ENCODE measurements at places on chromosomes 4 and X. TPM values are rescaled to one million over a fixed set of nuclear protein-coding genes. Genes with fewer than 3 reads are reported as not detected.
A peak's percentile ranks its signal among the peaks of the same experiment; 100 is the strongest.

DNA sequence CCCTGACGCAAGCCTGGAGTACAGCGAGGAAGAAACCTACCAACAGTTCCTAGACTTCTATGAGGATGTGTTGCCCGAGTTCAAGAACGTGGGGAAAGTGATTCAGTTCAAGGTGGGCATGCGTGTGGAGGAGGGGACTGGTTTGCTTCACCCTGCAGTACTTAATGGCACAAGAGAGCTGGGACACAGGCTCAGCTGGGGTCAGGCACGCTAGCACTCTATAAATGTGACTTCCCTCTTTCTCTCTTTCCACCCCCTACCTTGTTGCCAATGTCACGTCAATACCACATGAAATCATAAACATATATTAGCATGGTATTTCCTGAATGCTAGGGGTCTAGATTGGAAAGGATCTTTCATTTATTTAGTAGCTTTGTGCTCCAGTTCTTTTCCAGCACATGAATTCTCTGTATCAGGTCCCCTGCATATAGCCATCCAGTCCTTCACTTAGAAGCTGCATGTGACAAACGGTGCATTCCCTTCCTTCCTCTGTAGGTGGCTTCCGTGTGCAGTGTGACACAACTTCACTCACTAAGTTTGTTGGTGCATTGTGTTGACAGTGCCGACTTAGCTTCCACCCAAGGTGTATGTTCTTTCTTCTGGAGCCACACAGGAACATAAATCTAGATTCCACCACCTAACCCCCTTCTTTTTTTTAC, 25.6 kb downstream of the ZRSR2 start:
- DNase-seq: peak; percentile 39
- H3K27me3 ChIP-seq: no peaks in the 10 kb centered on the region
- H3K4me3 ChIP-seq: no peak overlapping the region
- H3K4me1 ChIP-seq: peaks cover 49% of the 10 kb centered on the region
- peak overlapping the region; percentile 50 for H3K27ac ChIP-seq
- peaks cover 10% of the 10 kb centered on the region for H3K36me3 ChIP-seq

The AFM gene
- not detected for total RNA-seq

GRCh38 chrX:27838185-27838584, 30.4 kb downstream of the MAGEB10 start:
- peaks cover 1% of the 10 kb centered on the region for H3K36me3 ChIP-seq
- no peaks in the 10 kb centered on the region for H3K27me3 ChIP-seq
- H3K4me3 ChIP-seq: no peak overlapping the region

GRCh38 chr4:95061220-95061619, 303.5 kb downstream of the BMPR1B start:
- no peaks in the 10 kb centered on the region for H3K27me3 ChIP-seq
- DNase-seq: no peak
- no peaks in the 10 kb centered on the region for H3K36me3 ChIP-seq
- H3K4me3 ChIP-seq: no peak overlapping the region
- no peak overlapping the region for H3K27ac ChIP-seq
- H3K4me1 ChIP-seq: no peaks in the 10 kb centered on the region

The GPR50 gene
- not detected for total RNA-seq

The SYTL5 gene
- not detected for total RNA-seq

The UGT2B17 gene
- not detected for total RNA-seq

DNA sequence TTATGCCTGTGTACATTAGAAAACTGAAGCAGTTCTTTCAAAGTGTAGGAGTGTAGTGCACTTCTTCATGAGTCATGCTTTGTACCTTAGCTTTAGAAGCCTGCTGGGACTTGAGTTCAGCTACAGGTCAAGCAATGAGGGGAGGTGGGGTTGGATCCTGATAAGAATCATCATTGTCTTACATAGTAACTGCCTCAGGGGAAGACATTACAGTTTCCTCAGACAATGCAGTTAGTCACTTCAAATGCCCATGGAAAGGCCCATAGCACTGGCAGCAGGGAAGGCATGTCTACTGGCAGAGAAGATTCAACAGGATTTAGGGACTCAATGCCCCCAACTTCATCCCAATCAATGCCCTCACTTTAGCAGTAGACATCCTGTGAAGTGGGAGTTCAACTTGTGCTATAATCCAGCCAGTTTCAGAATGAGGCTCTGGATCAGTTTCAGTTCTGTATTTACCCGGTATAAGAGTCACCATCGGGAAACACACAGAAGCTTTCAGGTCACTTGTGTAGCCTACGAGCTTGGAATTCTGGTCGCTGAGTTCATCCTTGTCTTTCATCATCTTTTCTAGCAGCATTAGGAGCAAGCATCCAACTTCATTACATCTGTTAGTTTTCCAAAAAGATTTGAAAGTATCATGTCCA, 1216.5 kb downstream of the RAPGEF2 start:
- H3K4me3 ChIP-seq: no peak overlapping the region
- no peak overlapping the region for H3K27ac ChIP-seq
- H3K27me3 ChIP-seq: no peaks in the 10 kb centered on the region
- no peaks in the 10 kb centered on the region for H3K4me1 ChIP-seq

The LUZP4 gene
- not detected for total RNA-seq

DNA sequence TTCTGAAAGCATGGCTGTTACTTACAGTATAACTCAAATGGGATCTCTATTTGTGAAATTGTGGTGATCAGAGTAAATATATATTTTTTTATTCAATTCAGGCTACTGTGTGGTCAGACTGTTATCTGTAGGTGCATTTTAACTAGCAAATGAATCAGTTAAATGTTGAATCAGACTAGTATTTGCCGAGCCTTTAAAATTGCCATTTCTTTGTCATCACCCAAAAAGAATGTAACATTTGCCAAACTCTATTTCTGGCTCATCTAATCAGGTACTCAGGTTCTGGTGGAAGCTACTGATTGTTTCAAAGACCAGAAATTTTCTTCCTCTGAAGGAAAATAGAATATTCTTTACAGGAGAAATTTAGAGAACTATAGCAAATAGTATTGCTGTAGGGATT, 1.8 kb upstream of the NAA15 start:
- no peak for DNase-seq
- peaks cover 70% of the 10 kb centered on the region for H3K4me1 ChIP-seq
- H3K36me3 ChIP-seq: peaks cover 7% of the 10 kb centered on the region
- peak overlapping the region; percentile 94 for H3K4me3 ChIP-seq

- no peaks in the 10 kb centered on the region for H3K4me1 ChIP-seq
- H3K27ac ChIP-seq: no peak overlapping the region
- no peaks in the 10 kb centered on the region for H3K27me3 ChIP-seq
- no peaks in the 10 kb centered on the region for H3K36me3 ChIP-seq
Measured at GRCh38 chr4:23972187-23972586, 82.3 kb upstream of the PPARGC1A start.

DNA sequence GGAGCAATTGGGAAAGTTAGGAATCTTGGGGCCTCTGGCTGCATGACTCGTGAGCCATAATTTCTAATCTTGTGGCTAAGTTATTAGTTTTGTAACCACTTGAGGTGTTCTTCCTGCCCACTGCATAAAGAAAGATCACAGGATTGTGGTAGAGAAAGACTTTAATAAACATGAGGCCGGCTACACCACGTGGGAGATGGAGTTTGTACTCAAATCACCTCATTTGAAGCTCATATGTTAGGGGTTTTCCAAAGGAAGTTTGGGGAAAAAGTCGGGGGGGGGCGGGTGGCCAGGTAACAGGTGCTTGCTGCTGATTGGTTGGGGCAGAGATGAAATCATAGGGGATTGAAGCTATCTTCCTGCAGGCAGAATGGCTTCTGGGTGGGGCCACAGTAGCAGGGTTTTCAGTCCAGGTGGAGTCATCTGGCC, 287.8 kb downstream of the ZNF674 start:
- no peaks in the 10 kb centered on the region for H3K4me1 ChIP-seq
- no peak overlapping the region for H3K27ac ChIP-seq
- no peaks in the 10 kb centered on the region for H3K36me3 ChIP-seq
- no peak overlapping the region for H3K4me3 ChIP-seq

The NLGN4X gene
- not detected for total RNA-seq

DNA sequence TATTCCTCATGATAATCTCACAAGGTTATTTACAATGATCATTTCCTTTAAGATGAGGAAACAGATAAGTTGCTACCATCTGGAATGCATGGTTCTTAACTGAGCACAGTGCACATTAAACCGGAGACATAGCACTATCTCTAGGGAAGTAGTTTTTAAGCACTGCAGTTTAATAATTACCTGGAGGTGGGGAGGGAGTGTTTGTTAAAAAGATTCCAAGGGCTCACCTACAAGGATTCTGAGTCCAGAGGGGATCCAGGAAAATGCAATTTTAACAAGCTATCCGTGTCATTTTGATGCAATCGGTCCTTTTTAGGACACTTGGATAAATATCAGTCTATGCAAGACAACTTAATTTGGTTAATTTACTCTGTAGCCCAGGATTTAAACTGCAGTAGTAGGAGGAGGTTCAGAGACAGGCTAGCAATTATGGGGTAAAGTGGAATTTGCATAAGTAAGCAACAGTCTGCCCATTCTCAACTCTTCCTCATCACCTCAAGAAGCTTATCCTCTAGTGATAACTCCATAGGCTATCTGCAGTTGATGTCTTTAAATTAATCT, 2.8 kb upstream of the PDLIM5 start:
- DNase-seq: no peak
- no peak overlapping the region for H3K4me3 ChIP-seq
- peaks cover 17% of the 10 kb centered on the region for H3K4me1 ChIP-seq
- H3K36me3 ChIP-seq: peaks cover 2% of the 10 kb centered on the region
- peaks cover 27% of the 10 kb centered on the region for H3K27me3 ChIP-seq

GRCh38 chr4:105542039-105542438, 10.4 kb upstream of the ARHGEF38 start:
- H3K27ac ChIP-seq: peak overlapping the region; percentile 67
- H3K36me3 ChIP-seq: no peaks in the 10 kb centered on the region
- H3K27me3 ChIP-seq: peaks cover 9% of the 10 kb centered on the region
- no peak overlapping the region for H3K4me3 ChIP-seq

GRCh38 chr4:39455486-39455885, 3.2 kb downstream of the RPL9 start:
- H3K4me3 ChIP-seq: peak overlapping the region; percentile 42
- no peak for DNase-seq
- peaks cover 28% of the 10 kb centered on the region for H3K36me3 ChIP-seq
- H3K27me3 ChIP-seq: no peaks in the 10 kb centered on the region

The ARSH gene
- not detected for total RNA-seq

DNA sequence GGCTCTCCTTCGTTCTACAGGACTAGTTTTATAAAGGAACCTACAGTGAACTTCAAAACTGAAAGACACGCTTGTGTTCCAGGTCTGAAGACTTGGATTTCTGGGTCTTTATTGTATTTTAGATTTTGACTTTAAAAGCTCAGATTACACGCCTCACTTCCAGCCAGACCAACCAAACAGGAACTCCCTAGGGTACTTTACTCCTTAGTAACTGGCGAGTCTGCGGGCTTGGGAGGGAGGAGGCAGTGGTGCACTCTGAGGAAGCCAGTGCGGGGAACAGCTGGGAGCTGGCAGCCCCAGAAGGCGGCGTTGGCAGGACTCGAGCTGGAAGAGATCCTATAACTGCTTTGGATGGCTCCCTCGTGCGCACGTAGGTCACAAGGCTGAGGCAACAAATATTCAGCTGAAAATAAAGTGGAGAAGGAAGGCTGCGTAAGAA, 391 bp upstream of the PHKA1 start:
- H3K36me3 ChIP-seq: no peaks in the 10 kb centered on the region
- H3K4me3 ChIP-seq: peak overlapping the region; percentile 91
- H3K27me3 ChIP-seq: peaks cover 35% of the 10 kb centered on the region

GRCh38 chr4:24456431-24456830, 127.9 kb downstream of the DHX15 start:
- no peak overlapping the region for H3K27ac ChIP-seq
- DNase-seq: no peak
- H3K4me3 ChIP-seq: no peak overlapping the region
- no peaks in the 10 kb centered on the region for H3K4me1 ChIP-seq
- no peaks in the 10 kb centered on the region for H3K36me3 ChIP-seq
- H3K27me3 ChIP-seq: peaks cover 24% of the 10 kb centered on the region

DNA sequence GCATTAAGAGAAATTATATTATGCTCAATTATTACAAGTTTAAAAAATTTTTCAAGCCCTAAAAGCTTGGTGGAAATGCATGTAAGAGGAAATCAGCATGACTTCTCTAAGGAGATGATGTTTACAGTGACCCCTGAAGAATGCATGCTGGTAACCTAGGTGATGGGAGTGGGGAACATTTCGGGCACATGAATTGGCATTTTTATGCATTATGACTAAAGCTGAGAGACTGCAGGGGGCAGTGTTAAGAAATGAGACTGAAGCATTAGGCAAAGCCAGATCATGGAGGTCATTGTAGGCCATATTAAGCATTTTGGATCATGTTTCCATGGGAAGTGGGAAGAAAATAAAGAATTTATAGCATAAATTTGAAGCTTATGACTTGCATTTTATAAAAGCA, 421.3 kb downstream of the FAT4 start:
- H3K27ac ChIP-seq: no peak overlapping the region
- no peak overlapping the region for H3K4me3 ChIP-seq
- no peak for DNase-seq
- H3K4me1 ChIP-seq: no peaks in the 10 kb centered on the region

The GYPB gene
- total RNA-seq: not detected

DNA sequence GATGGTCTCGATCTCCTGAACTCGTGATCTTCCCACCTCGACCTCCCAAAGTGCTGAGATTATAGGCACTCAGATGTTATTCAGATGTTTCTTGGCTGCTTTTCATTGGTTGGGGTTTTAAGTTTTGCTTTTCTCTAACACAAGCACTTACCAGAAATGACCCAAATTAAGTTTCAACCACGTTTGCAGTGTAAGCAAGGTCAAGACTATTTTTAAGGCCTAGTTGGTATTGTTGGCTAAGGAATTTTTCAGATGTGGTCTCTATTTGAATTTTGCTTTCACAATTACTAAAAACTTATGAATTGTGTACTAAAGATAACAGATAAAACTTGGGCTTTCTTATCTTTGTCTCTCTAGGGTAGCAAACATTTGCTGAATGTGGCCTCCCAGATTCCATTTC, 1756.9 kb upstream of the TENM3 start:
- no peak overlapping the region for H3K4me3 ChIP-seq
- DNase-seq: no peak
- H3K36me3 ChIP-seq: no peaks in the 10 kb centered on the region
- H3K27me3 ChIP-seq: no peaks in the 10 kb centered on the region
- H3K27ac ChIP-seq: peak overlapping the region; percentile 60

GRCh38 chr4:169042608-169043007, 32.6 kb upstream of the CBR4 start:
- H3K27ac ChIP-seq: no peak overlapping the region
- no peaks in the 10 kb centered on the region for H3K4me1 ChIP-seq
- H3K4me3 ChIP-seq: no peak overlapping the region
- no peaks in the 10 kb centered on the region for H3K27me3 ChIP-seq
- no peaks in the 10 kb centered on the region for H3K36me3 ChIP-seq

- peaks cover 12% of the 10 kb centered on the region for H3K27me3 ChIP-seq
- H3K36me3 ChIP-seq: no peaks in the 10 kb centered on the region
- no peak overlapping the region for H3K27ac ChIP-seq
- no peak overlapping the region for H3K4me3 ChIP-seq
- DNase-seq: no peak
Measured at GRCh38 chr4:164880489-164881262, 3.7 kb downstream of the APELA start.

The CLIC2 gene
- 4.7 TPM for total RNA-seq

DNA sequence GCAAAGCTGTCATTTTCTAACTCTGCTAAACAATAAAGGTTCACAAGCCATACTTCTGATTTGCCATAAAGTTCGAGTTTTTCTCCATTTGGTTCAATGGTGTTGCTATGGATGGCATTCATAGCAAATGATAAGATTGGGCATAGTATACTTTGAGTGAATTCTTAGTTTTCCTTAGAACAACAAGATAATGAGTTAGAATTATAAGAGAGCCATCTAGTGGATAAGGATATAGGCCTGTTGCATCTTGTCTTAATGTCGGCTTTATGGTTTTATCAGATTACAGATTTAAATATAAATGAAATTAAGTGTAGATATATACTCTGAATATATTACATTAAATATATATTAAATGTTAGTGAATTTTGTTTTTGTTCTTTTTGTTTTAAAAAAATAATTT, 644.6 kb downstream of the IL1RAPL1 start:
- no peak overlapping the region for H3K27ac ChIP-seq
- no peaks in the 10 kb centered on the region for H3K27me3 ChIP-seq
- no peaks in the 10 kb centered on the region for H3K36me3 ChIP-seq
- H3K4me3 ChIP-seq: no peak overlapping the region
